ENCODE measurements at places on chromosomes 3 and 15.

DNA sequence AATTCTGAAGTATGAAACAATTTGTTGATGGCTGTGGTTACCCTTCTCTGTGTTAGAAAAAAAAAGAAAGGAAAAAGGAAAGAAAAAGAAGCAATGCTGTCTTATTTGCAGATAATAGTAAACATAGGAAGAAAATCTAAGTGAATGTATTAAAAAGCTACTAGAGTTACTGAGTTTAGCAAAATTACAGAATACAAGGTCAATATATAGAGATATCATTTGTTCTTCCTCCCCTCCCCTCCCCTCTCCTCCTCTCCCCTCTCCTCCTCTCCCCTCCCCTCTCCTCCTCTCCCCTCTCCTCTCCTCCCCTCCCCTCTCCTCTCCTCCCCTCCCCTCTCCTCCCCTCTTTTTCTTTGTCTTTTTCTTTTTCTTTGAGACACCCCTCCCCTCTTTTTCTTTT, 69.1 kb downstream of the ANP32A start:
- no peak for DNase-seq

DNA sequence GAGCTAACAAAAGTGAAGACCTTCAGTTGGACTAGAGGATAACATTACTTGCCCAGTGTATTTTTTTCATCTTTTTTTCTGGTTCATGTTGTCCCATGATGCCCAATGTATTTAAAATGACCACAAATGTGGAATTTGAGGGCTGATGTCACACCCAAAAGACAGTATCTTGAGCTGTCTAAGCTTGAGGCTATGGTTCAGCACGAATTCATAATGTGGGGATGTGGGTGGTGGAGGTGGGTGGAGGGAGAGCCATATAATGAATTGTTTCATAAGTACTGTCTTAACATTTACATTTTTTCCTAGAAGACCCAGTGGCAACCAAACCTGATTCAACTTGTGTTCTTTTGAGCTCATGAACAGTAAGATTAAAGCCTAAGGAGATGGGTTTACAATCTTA, 37.5 kb downstream of the CHAC1 start:
- no peak for DNase-seq

GRCh38 chr3:122497425-122497824, 17.3 kb downstream of the KPNA1 start:
- peak; percentile 9 for DNase-seq

- DNase-seq, result no peak
Measured at GRCh38 chr15:57553526-57553925, 38.2 kb upstream of the MYZAP start.

DNA sequence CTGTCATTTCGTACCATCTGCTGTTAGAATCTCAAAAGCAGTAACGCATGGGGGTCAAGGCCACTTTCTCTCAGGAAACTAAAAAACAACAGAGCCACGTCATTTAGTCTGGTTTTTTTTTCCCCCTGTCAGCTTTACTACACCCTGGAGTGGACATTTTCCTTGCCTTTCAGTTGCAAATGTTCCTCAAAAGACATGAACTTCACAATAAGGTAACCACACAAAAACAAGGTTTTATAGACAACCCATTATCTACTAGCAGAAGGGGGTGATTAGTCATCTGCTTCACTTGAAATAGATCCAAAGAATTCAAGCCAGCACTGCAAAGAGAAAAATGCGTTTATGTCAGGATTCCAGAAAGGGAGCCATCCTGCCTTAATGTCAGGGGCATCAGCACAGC, 171.8 kb upstream of the CDIN1 start:
- DNase-seq, result no peak

DNA sequence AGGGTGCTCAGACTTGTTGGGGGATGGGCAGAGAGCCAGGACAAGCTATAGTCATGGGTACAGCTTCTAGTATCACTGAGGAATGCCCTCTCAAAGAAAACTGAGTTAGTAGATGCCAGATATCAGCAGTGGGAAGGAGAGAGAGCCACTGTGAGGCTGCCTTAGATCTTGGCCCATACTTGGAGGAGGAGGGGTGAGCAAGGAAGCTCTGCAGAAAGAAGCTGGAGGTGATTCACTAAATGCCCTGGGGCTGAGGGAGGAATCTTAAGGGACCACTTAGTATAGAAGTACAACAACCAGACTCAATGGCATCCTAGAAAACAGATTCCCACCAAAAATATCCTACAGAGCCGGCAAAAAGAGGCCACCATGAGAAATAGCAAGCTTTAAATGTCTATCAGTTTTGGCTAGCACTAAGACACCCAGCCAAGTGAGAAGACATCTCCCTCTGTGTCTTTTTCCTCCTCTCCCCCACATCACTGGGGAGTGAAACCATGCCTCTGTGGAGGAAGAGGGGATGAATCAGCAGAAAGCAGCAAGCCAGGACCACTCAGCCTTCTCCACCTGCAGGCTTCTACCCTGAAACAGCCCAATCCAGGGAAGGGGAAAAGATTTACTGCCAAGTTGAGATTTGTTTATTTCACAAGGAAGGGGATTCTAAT, 282.5 kb upstream of the STT3B start:
- no peak for DNase-seq

GRCh38 chr15:33142708-33143107, 51.8 kb downstream of the FMN1 start:
- DNase-seq, result no peak

DNA sequence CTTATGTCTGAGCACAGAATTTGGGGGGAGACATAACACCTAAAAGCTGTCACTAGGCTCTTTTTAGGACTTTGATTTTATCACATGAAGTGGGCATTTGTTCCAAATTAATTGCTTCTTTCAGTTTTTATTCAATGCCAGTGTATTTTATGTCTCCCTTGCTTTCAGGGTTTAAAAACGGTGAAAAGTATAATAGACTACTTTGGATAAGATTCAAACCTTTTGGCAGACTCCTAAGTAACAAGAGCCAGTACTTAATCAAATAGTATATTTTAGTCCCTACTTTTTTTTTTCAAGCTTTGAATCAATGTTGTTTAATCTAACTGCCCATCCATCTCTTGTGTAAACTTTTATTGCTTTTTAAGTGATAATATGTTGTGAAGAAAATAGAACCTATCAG, 847.2 kb upstream of the DPPA4 start:
- DNase-seq, result no peak

- DNase-seq, result no peak
Measured at GRCh38 chr15:91871837-91872236, 18.3 kb downstream of the SLCO3A1 start.
